ENCODE measurements at places on chromosomes 4 and X.

- no peaks in the 10 kb centered on the region for H3K36me3 ChIP-seq
- no peak overlapping the region for H3K4me3 ChIP-seq
- DNase-seq: no peak
- no peaks in the 10 kb centered on the region for H3K27me3 ChIP-seq
- no peak overlapping the region for H3K27ac ChIP-seq
- no peaks in the 10 kb centered on the region for H3K4me1 ChIP-seq
Observed at GRCh38 chr4:125682730-125683129, 368.0 kb downstream of the FAT4 start.

GRCh38 chr4:124177647-124178425 lies 534.7 kb downstream of the ANKRD50 start:
- H3K27me3 ChIP-seq: no peaks in the 10 kb centered on the region
- H3K4me1 ChIP-seq: no peaks in the 10 kb centered on the region
- no peak overlapping the region for H3K4me3 ChIP-seq
- H3K27ac ChIP-seq: no peak overlapping the region

GRCh38 chr4:19743115-19743638 lies 508.5 kb upstream of the SLIT2 start:
- H3K27me3 ChIP-seq: no peaks in the 10 kb centered on the region
- DNase-seq: no peak
- no peak overlapping the region for H3K4me3 ChIP-seq

GRCh38 chr4:21882051-21882839 lies 66.3 kb downstream of the KCNIP4 start:
- no peaks in the 10 kb centered on the region for H3K36me3 ChIP-seq
- no peak for DNase-seq
- no peak overlapping the region for H3K4me3 ChIP-seq
- H3K27me3 ChIP-seq: no peaks in the 10 kb centered on the region
- no peak overlapping the region for H3K27ac ChIP-seq

DNA sequence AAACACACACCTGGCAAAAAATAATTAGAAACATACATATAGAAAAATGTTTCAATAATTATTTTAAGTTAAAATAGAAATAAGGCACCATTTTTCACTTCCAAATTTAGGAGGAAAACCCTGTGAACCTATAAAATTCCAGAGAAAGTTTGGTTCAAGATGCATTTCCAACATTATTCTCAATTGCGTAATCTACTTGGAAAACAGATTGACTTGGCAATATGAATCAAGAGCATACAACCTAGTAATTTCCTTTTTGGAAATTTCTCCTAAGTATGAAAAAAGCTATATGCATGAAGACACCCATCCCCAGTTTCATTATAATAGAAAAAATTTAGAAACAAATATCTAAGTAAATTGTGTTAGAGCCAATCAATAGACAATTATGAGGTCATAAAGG lies 242.9 kb downstream of the IQCM start:
- H3K4me1 ChIP-seq: no peaks in the 10 kb centered on the region
- H3K4me3 ChIP-seq: no peak overlapping the region
- no peaks in the 10 kb centered on the region for H3K27me3 ChIP-seq
- DNase-seq: no peak

DNA sequence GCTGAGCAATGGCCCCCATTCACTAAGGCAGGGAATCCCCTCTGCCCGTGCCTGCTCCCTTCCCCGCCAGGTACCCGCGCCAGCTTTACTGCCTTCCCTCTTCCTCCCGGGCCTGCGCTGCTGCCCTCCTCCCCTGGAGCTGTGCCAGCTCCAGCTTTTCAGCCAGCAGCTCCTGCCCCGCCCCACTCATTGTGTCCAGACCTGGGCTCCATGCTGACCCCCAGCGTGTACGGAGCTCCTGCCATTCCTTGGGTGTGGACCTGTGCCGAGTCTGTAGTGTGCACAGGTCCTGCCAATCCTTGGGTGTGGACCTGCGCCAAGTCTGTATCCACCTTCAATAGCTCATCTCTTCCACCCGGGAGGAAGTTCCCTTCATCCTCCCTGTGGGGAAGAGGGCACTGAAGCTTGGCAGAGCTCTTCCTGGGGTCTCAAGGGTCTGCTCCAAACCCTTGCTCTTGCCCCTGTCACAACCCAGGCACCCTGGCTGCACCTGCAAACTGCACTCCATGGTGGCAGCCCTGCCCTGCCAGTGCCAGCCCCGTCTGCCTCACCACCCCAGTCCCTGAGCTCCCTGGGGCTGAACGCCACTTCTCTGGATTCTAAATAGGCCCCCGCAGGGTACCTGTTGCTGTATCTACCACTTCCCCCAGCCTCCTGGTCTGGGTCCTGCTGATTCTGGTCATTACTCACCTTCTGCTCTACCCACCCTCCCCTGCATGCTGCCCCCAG lies 63.9 kb downstream of the TRMT44 start:
- no peak overlapping the region for H3K4me3 ChIP-seq
- H3K36me3 ChIP-seq: no peaks in the 10 kb centered on the region
- no peaks in the 10 kb centered on the region for H3K27me3 ChIP-seq
- no peaks in the 10 kb centered on the region for H3K4me1 ChIP-seq
- H3K27ac ChIP-seq: no peak overlapping the region

GRCh38 chr4:76699751-76700310 lies 198.1 kb downstream of the SOWAHB start:
- no peaks in the 10 kb centered on the region for H3K4me1 ChIP-seq
- H3K27ac ChIP-seq: no peak overlapping the region
- no peaks in the 10 kb centered on the region for H3K36me3 ChIP-seq
- DNase-seq: no peak

GRCh38 chr4:38765382-38765781 lies 17.4 kb downstream of the TLR10 start:
- no peaks in the 10 kb centered on the region for H3K36me3 ChIP-seq
- H3K27ac ChIP-seq: no peak overlapping the region
- DNase-seq: no peak
- H3K4me1 ChIP-seq: peaks cover 25% of the 10 kb centered on the region
- H3K4me3 ChIP-seq: no peak overlapping the region

DNA sequence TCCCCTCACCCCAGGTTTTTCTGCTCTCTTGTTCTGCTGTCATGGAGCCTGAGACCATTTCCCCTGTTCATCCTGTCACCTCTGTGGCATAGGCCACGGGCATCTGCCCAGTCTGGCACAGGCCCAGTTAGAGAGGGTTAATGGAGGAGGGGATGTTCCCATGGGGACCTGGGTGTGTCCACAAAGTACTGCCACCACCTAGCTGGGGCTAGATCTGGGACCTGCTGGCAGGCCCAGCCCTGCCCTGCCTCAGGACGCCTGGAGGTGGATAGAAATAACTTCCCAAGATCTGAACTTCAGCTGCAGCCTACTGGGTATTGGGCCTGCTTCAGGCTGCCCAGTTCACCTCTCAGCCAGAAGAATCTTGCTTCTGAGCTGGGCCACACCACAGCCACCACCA lies 13.5 kb downstream of the EFNB1 start:
- H3K4me1 ChIP-seq: no peaks in the 10 kb centered on the region
- no peak overlapping the region for H3K27ac ChIP-seq
- no peaks in the 10 kb centered on the region for H3K27me3 ChIP-seq
- no peaks in the 10 kb centered on the region for H3K36me3 ChIP-seq
- DNase-seq: no peak
- H3K4me3 ChIP-seq: no peak overlapping the region

DNA sequence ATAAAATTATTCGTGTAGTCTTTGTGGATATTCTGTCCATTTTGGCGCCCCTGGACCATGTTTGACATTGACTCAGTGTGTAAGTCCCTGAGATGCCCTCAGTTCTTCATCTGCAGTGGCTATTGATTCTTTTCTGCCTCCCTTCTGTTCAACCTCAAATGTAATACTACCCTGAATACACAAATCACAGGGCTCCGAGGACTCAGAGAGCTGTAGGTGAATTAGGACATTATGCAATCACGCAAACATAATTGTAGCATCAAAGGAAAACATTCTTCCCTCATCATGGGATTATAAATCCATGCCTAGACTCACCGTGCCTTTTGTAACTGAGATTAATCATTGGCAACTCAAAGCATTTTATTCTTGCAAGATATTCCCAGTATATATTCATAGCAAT lies 161.4 kb upstream of the PACRGL start:
- no peaks in the 10 kb centered on the region for H3K27me3 ChIP-seq
- no peaks in the 10 kb centered on the region for H3K36me3 ChIP-seq
- H3K4me3 ChIP-seq: no peak overlapping the region
- H3K27ac ChIP-seq: no peak overlapping the region
- no peaks in the 10 kb centered on the region for H3K4me1 ChIP-seq

DNA sequence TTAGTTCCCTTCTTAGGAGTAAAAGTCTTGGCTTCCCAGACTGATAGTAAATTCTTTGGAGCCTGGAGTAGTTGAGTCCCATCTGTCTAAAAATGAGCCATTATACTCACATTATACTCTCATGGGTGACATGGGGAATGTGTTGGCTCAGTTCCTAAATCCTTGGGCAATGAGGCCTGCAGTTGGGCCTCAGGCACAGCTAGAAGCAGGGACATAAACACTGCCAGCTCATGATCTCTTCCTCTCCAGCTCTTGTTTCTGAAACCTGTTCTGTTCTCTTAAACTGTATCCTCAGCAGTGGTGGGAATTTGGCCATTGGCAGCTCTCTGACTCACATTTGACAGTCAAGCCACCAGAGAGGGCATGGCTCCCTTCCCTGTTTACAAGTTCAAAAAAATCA lies 212.5 kb downstream of the SPATA18 start:
- no peak overlapping the region for H3K27ac ChIP-seq
- H3K27me3 ChIP-seq: no peaks in the 10 kb centered on the region
- H3K4me3 ChIP-seq: no peak overlapping the region
- no peaks in the 10 kb centered on the region for H3K36me3 ChIP-seq
- H3K4me1 ChIP-seq: no peaks in the 10 kb centered on the region

GRCh38 chrX:8731559-8732395 lies at the start of gene ANOS1:
Gene ANOS1, minus strand, starts transcription at chrX:8732137. Its CDS starts 101 bp downstream, at chrX:8732036.
- no peaks in the 10 kb centered on the region for H3K36me3 ChIP-seq
- DNase-seq: no peak
- peaks cover 1% of the 10 kb centered on the region for H3K4me1 ChIP-seq
- H3K4me3 ChIP-seq: no peak within 1 kb of the TSS
- H3K27ac ChIP-seq: no peak within 1 kb of the TSS

DNA sequence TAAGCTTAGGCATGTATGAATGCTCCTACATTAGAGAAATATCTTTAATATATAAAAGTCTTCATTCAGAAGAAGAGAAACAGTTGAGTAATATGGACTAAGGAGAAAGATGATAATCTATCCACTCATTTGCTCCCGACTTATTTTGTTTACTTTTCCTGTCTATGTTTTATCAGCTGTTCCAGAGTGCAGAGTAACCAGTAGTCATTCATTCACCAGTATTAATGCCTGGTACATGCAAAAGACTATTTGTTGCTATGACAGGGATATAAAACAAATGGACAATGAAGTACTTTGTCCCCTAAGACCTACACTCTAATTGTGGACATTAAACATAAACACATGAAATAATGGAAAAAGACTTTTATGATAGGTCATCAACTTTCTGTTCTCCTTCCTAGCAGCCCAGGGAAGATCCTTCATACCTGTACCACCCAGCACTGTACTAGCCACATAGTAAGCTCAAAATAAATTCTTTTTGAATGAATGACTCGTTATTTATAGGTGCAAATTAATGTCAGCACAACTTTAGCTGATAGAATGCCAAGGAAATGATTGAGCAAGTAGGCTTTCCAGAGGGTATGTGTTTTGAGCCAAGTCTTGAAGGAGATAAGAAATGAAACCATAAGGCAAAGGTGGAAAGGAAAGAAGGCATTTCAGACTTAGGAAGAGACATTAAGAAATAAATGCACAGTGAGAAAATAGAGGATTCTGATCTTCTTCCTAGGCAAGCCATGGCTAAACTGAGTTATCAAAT lies 45.0 kb upstream of the IL13RA1 start:
- peaks cover 14% of the 10 kb centered on the region for H3K36me3 ChIP-seq
- no peak for DNase-seq
- H3K27ac ChIP-seq: no peak overlapping the region

DNA sequence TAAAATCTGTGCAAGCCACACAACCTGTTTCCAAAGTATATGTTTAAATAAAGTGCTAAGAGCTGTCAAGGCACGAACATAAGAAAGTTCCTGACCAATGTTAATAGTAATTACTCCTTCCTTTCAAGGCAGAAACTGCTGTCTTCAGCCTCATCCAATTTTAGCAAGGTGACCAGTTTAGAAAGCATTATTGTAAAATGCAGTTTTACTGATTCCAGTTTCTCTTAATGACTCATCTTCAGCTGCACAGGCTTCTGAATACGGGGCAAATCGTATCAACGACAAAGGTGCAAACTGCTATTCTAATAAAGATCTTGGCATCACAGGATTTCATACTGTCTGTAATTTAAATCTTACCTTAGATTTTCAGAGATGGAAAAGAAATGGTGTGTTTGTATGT lies 87.5 kb downstream of the PPP3CA start:
- H3K27me3 ChIP-seq: no peaks in the 10 kb centered on the region
- H3K36me3 ChIP-seq: no peaks in the 10 kb centered on the region
- no peak overlapping the region for H3K27ac ChIP-seq
- DNase-seq: no peak
- no peak overlapping the region for H3K4me3 ChIP-seq

DNA sequence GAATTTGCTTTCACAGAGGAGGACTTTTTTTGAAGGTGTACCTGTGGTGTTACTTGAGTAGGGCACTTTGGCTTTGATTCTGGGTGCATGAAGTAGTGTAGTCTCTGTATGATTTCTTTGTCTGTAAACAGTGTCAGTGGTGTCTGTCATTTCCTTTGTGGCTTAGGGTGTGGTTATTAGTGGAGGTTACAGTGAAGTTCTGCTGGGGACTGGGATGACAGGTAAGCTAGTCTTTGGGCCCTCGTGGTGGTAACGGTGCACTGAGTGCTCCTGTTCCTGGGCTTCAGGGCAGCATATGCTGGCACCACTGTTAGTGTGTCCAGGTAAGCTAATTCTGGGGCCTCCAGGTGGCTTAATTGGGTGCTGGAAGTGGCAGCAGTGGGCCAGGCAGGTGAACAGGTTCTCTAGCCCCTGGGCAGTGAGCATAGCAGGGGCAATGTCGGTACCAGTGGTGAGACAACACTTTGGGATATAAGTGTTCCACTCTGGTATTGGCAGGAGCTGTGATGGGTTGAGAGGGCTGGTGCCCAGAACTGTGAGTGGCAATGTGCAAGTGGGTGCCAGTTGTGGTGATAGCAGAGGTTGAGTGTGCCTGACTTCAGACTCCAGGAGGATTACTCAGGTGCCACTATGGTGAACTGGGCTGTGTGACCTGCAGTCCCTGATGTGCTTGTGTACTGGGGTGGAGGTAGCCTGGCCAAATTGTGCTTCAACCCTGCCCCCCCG lies 26.0 kb upstream of the VSIG1 start:
- peaks cover 46% of the 10 kb centered on the region for H3K4me1 ChIP-seq
- no peak overlapping the region for H3K4me3 ChIP-seq
- no peaks in the 10 kb centered on the region for H3K36me3 ChIP-seq
- no peak overlapping the region for H3K27ac ChIP-seq

DNA sequence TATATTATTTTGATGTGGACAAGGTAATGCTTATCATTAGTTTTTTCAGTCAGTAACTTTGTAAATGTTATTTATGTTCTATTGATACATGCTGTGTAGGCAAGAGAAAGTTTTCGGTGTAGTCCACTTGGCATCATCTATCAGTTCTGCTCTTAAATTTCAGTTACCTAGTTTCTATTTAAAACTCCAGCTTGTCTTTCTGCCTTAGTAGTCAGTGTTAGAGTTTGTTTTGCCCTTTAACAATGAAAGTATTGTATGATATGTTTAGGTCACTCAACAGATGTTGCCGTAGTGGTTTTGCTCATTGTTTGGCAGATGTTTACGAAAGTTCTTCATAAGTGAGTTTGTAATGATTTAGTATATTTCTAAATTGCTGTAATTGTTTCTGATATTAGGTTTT lies 34.9 kb upstream of the FHDC1 start:
- peaks cover 9% of the 10 kb centered on the region for H3K36me3 ChIP-seq
- H3K4me3 ChIP-seq: no peak overlapping the region
- H3K27me3 ChIP-seq: no peaks in the 10 kb centered on the region
